ENCODE measurements at places on chromosomes 4 and X.

DNA sequence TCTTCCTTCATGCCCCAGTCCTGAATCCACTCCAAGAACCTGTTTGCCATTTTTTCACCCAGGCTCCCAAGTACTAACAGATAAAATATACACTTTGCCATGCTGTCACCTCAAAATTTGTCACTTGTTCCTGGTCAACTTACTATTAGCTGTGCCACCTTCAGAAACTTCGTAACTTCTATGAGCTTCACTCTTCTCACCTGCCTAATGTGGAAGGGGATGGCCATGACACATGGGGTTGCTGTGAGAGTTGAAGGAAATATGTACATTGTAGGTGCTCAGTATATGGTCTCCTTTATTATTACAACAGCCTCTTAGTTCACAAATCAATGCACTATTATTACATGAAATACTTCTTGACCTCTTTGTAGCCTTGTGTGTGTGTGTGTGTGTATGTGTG, 10.4 kb downstream of the TMSB4X start:
- DNase-seq: no peak

DNA sequence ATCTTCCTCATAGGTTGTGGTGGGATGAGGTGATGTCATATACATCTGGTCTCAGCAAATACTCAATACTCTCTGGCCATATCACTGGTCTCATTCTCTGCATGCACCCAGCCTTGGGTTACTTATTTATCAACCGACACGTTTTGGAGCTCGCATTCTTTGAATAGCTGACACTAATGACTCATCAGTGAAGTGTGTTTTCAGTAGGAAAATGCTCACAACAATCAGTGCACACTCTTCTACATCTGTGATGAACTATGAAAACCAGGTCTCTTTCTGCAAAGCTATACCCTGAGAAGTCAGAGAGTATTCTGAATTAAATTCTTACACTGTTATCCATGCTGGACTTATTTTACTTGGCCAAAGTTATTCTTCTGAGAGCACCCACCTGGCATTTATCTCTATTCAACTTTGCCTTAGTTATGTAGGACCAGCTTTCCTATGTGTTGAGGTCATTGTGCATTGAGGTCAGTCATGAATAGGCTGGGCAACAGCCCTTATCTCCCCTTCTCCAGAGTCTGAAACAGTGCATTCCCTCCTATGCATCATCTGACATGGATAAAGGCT, 58.7 kb upstream of the DHX15 start:
- peak; percentile 30 for DNase-seq

- no peak for DNase-seq
Observed at GRCh38 chr4:135274416-135274815, 1072.8 kb upstream of the PABPC4L start.

DNA sequence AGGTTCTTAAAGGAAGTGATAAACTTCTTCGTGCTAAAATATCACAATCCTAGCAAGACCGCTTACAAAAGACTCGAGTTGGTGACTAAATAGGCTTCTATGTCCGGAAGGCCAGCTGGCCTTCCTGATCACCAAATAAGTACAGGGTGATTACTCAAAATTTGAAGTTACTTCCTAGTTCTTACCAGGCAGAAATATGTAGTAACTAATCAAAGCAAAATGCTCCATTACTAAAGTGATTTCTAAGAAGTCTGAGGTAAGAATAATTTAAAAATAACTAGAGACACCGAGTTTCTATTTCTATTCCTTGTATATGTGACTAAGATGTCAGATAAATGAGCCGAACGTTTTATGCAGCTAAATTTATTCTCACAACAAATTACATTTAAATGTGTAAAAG, 62.2 kb downstream of the NSUN7 start:
- DNase-seq: no peak

- peak; percentile 72 for DNase-seq
Observed at GRCh38 chr4:88138561-88138960, 19.9 kb downstream of the ABCG2 start.

GRCh38 chrX:12580548-12580947, 210.7 kb upstream of the PRPS2 start:
- DNase-seq: peak; percentile 34

Data from A172 (cell line).